ENCODE measurements at places on chromosomes 16 and 17.

GRCh38 chr17:35373534-35373983 is at the start of gene SLFN11:
SLFN11 (minus strand) TSS chr17:35373621; CDS start chr17:35363807, 9,814 bp downstream.
- peak; percentile 91 for DNase-seq

- DNase-seq: no peak
Measured at GRCh38 chr16:82152641-82153112, 17.3 kb downstream of the MPHOSPH6 start.

- DNase-seq: no peak
Measured at GRCh38 chr17:14011740-14012405, 57.4 kb upstream of the COX10 start.

DNA sequence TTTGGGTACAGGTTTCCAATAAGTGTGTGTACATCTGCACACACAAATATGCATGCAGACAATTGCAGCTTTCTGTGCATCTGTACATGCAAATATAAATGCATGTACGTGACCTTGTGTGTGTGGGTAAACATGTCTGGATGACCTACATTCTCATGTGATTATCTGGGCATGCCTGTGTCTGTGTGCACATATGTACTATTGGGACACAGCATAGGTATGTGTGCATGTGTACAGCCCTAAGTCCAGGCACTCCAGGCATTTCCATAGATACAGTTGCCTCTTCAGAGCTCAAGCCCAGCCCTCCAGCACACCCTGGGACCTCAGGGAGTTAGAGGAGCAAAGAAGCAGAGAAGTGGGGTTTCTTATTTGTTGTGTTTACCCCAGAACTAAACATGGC is 7.1 kb upstream of the GP2 start:
- no peak for DNase-seq

- DNase-seq: no peak
Measured at GRCh38 chr17:29906969-29907368, 23.1 kb downstream of the SSH2 start.

DNA sequence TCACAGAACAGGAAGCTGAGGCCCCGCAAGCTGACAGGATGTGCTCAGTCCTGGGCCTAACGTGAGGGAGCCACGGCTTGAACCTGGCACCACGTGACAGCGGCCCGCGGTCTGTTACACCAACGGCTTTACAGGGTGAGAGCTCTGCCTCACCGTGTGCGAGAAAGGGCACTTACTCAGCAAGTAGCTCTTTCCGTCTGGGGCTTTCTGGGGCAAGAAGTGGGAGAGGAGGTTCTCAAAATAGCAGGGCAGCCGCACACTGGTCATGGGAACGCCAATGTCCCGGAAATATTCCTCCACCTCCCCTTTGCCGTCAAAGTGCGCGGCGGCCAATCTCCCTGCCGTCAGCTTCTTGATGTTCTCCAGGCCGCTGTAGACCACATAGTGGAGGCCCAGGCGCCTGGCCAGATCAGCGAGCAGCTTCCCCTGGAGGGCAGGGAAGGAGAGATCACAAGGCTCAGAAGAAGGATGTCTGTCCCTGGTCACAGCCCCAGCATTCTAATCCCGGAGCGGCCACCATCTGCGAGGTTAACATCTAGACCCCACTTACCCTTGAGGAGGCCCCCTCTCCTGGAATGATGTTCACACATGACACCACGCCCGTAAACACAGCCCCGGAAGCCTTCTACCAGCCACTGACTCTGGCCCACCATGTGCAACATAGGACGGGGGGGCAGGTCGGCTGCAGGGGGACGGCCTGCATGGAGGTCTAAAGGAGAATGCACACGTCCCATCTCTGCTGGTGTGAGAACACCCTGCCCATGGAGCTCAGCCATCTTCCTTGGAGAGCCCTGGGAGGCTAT is 8.2 kb downstream of the NMRAL1 start:
- peak; percentile 42 for DNase-seq

- DNase-seq: no peak
Measured at GRCh38 chr16:47045023-47045422, 71.5 kb upstream of the DNAJA2 start.

DNA sequence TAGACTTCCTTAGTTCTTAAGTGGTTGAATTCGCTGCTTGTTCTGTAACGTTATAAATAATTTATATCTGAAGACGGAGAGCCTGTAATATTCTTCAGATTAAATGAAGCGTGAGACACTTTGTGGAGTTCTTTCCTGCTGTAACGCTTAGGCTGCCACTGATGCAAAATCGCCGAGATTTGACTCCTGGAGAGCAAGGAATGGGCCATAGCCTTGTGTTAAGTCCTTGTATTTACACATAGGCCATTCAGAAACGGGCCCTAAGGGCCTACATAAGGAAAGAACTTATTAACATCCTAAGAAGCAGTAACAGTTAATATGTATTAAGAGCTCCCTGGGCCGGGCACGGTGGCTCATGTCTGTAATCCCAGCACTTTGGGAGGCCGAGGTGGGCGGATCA is 936 bp downstream of the EMC6 start:
- no peak for DNase-seq

GRCh38 chr16:4692460-4693295 is 684 bp upstream of the NUDT16L1 start:
- DNase-seq: no peak
